Stimulated activated CD8-positive, alpha-beta memory T cell treated with anti-CD3 and anti-CD28 coated beads, Interleukin-15, amount 100 ng/mL, for 48 hours (primary cell): ENCODE measurements at places on chromosomes 1 and 21.

- no peak for DNase-seq
Observed at GRCh38 chr1:217188280-217189237, 442.3 kb downstream of the GPATCH2 start.

DNA sequence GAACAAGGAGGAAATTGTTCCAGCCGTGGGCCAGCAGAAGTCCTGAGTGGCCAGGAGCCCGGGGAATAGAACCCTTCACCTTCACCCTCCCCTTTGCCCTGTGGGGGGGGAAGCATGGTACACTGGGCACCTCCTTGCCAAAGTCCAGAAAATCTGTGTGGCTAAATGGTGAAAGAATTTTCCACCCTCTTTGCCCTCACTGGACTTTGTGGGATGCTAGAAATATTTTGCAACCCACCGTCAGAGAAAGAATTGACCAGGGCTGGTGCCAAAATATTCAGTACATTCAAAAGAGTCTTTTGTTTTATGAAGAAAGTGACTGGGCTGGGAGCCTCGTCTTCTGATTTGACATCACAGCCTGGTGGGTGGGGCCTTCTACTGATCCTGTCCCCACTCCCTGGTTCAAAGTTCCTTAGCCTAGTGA, 14.6 kb downstream of the NFASC start:
- no peak for DNase-seq

DNA sequence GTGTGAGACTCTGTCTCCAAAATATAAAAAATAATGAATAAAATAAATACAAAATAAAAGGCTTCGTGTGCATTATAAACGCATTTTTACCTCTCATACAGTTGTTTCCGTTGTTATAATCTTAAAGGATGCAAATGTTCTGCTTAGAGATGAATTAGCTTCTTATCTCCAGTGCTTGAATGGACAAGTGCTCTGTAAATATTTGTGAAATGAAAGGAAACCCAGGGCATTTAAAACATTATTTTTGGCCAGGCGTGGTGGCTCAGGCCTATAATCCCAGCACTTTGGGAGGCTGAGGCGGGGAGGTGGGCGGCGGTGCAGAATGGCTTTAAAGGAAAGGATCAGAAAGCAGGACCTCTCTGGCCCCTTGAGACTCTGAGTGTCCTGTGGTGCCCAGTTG, 94.5 kb downstream of the HUNK start:
- no peak for DNase-seq

DNA sequence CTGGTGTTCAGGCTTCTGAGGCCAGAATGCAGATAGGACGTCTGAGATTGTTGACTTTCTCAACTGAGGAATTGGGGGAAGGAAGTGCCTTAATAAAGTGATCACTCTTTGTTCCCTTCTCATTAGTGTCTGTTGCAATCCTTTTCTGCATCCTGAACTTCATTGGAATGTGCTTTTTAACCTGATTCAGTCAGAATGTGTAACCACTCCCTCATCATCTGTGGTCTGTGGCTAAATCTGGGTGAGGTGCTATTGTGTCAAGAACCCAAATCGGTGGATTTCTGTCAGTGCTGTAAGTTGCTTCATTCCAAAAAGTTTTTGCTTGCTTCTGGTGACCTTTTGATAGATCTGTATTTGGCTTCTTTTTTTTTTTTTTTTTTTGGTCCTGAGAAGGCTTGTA, 38.2 kb downstream of the ARID1A start:
- no peak for DNase-seq

DNA sequence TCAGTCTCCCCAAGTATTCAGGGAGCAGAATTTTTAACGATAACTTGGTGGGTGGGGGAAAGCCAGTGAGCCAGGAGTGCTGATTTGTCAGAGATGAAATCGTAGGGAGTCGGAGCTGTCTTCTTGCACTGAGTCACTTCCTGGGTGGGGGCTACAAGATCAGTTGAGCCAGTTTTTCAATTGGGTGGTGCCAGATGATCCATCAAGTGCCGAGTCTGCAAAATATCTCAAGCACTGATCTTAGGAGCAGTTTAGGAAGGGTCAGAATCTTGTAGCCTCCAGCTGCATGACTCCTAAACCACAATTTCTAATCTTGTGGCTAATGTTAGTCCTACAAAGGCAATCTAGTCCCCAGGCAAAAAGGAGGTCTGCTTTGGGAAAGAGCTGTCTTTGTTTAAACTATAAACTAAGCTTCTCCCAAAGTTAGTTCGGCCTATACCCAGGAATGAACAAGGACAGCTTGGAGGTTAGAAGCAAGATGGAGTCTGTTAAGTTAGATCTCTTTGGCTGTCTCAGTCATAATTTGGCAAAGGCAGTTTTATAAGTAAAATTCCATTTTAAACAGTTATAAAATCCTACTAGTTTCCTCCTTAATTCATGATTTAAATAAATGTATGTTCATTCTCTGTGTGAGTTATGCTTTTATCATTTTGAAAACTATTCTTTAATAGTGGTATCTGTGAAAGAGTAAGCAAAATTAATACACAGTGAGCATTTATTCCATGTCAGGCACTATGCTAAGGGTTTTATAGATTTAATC, 51.7 kb downstream of the SLC16A1 start:
- peak; percentile 41 for DNase-seq

DNA sequence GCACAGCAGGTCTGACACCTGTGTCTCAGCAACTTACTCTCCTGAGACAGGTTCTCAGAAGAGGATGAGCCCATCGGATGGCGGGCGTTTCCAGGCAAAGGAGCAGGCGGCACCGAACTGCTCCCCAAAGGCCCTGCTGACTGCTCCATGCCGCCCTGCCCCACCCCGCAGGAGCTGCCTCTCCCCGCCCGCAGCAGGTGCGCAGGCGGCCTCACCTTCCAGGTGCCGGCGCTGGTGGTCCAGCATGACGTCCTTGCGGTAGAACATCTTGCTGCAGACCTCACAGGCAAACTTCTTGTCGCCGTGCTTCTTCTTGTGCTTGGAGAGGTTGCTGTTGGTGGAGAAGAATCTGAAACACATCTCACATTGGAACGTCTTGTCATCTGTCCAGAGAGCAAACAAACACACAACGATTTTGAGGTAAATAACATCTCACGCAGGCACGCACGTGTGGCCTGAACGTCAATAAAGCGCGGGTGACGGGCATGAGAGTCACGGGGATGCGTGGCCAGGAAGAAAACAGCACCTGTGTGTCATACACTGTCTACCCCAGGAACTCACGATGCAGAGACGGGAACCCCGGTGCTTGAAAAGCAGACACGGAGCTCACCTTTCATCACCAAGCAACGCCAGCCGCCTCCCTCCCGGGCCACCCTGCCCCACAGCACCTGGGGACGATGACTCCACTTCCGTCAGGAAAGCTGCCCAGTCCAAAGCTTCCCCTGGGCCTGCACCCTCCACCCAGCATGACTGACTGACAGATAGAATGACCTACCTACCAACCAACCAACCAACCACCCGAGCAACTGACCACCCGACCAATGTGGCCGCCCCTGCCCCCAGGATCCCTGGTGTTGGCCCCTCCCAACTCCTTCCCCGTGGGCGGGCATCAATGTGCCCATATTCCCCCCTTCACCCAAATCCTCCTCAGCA, 50.9 kb downstream of the PRDM15 start:
- no peak for DNase-seq

- no peak for DNase-seq
Observed at GRCh38 chr1:108557296-108557695, 2.6 kb upstream of the EEIG2 start.

DNA sequence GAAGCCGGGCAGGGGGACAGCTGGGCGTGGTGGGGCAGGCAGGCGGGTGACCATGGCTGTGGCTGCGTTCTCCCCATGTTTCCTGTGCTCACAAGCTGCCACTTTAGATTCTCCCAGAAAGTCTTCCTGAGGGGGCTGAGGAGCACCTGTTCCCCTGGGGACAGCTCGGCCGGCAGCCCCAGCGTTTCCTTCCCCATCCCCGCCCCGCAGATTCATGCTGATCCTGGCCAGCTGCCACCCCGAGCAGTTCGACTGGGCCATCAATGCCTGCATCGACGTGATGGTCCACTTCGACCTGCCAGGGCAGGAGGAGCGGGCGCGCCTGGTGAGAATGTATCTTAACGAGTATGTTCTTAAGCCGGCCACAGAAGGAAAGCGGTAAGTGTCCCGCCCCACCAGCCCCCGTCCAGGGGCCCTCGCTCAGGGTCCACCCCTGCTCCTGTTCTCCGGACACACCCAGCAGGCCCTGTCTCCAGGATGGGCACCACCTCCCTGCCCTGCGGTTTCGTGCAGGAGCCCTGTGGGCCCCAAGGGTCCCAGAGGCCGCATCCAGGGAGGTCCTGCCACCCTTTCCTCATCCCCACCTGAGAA, 10.9 kb upstream of the ATAD3B start:
- no peak for DNase-seq

DNA sequence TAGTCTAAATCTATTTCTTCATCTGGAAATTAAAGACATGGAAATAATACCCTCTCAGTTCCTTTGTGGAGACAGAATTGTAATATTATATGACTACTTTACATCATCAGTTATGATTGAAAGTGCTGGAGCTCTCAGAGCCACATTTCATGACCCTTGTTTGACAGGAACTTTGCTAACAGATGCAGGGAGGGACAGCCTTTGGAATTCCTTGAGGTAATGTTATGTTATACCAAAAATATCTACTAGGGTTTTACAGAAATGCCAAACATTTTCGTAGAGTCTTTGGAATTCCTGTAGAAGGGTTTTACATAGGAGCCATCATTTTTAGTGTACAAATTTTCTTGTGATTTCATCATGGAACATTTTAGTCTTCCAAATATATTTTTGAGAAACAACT, 57.4 kb upstream of the ADAMTS5 start:
- no peak for DNase-seq

DNA sequence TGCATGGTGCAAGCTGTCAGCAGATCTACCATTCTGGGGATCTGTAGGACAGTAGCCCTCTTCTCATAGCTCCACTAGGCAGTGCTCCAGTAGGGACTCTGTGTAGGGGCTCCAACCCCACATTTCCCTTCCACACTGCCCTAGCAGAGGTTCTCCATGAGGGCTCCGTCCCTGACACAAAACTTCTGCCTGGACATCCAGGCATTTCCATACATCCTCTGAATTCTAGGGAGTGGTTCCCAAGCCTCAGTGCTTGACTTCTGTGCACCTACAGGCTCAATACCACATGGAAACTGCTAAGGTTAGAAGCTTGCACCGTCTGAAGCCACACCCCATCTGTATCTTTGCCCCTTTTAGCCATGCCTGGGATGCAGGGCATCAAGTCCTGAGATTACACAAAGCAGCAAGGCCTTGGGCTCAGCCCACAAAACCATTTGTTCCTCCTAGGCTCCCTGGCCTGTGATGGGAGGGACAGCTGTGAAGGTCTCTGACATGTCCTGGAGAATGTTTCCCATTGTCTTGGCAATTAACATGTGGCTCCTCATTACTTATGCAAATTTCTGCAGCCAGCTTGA, 117.0 kb upstream of the NFIA start:
- no peak for DNase-seq

DNA sequence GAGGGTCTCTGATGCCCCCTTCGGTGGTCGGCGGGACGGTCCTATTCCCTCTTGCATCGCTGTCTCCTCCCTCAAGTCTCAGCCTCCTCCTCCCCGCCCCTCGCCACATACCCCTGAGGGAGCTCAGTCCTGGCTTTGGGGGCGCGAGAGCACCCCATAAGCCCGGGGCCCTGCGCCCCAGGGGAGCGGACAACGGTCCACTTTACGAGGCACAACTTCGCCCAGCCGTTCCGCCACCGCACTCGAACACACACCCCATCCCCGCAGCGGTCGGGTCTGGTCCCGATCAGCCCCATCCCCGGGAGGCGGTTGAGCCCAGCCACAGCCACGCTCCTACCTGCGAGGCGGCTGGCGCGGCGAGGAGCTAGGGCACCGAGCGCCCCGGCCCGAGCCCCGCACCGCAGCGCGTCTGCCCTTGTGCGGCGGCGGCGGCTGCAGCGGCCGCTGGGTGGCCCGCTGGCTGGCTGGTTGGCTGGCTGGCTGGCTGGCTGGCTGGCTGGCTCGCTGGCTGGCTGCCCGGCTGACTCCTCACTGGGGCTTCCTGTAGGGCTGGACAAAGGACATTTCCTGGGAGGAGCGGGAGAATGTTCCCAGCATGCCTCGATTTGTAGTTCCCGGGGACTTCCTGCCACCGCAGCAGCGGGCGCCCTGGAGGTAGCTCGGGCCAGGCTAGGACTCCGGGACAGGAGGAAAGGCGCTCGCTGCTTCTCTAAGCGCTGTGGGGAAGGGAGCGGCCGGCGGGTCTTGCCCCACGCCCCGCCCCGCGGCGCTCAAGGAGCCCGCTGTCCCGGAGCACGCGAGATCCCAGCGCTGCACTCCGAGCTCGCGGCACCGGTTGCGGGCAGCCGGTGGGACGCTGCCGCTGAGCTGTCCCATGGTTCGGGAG, at the start of gene ZNF697:
ZNF697 (minus strand) TSS at position 533 of the 886 bp plus-strand sequence. CDS start 22,166 bp downstream, outside the sequence.
- DNase-seq: peak; percentile 20

- DNase-seq: no peak
Observed at GRCh38 chr21:17901458-17902079, 82.4 kb upstream of the C21orf91 start.

DNA sequence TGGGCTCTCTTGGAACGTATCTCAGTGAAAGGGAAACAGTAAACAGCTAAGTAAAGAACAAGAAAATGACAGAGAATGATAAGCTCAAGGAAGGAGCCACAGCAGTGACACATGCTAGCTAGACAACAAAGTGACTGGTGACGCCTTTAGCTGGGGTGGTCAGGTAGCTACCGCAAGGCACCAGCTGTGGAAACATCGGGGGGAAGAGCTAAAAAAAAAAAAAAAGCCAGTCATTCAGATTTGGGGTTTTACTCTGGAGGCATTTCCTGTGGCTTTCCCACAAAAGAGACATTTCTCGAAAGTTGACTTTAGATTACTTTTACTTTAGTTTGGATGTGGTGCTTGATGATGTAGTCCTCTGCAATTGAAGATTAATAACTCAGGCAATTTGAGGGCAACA, 2.1 kb downstream of the FHAD1 start:
- DNase-seq: peak; percentile 57

GRCh38 chr1:71561729-71562128, 480.9 kb upstream of the ZRANB2 start:
- no peak for DNase-seq

- no peak for DNase-seq
Observed at GRCh38 chr1:151324390-151324930, 2.8 kb downstream of the PI4KB start.

DNA sequence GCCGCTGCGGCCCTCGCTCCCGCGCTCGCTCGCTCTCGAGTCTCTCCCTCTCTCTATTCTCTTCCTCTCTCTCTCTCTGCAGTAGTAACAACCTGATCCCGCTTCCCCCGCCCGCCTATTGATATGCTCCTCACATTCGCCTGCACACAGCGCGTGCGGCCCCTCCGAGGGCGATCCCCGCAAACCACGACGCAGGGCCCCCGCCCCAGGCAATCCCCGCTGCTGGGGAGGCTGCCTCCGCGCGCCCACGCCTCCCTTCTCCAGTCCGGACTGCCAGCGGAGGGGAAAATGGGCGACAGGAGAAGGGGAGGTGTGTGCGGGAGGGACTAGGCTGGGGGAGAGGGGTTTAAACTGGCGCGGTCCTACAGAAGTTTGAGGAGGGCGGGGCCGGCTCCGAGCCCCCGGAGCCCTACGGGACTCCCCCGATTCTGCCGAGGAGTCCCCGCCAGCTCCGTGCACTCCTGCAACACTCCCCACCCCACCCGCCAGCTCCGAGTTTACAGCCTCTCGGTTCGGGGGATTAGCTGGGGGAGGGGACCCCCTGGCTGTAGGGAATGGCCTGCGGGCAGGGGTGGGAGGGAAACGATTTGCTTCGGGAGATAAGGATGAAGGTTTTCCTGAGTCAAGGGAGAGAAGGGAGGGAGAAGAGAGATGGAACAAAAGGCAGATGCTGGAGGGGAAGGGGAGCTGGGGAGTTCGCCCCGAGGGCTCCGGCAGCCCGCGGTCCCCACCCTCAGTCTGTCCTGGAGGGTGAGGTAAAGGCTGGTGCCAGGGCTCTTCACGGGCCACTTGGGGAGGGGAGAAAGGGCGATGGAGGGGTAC, 66.6 kb downstream of the SYT2 start:
- DNase-seq: no peak
